GM23248 (cell line): ENCODE measurements at places on chromosomes 5 and 9. TPM values are rescaled to one million over a fixed set of nuclear protein-coding genes. Genes with fewer than 3 reads are reported as not detected.

DNA sequence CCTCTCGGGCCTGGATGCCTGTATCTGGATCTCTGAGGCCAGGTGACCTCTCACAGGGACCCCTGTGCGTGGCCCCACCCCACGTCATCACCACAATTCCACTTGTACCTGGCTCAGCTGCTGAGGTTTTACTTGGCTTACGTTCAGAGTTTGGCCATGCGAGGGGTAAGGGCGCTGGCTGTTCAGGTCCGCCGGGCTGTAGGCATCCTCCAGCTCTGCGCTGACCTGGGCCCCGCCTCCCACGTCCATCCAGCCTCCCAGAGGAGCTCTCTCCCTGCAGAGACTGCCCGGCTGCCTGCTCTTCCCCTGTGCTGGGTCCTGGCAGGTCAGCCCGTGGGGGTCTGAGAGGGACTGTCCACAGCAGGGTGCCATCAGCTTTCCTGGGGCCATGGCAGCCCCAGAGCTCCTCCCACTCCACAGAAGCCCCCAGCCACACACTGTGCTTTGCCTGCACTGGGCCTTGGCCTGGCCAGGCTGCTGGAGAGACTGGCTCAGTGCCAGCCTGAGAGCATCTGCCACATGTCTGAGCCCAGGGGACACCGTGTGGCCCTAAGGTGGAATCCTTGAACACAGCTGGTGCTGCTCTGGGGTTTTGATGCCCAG is 43.6 kb downstream of the SLC6A3 start:
- DNase-seq: no peak

DNA sequence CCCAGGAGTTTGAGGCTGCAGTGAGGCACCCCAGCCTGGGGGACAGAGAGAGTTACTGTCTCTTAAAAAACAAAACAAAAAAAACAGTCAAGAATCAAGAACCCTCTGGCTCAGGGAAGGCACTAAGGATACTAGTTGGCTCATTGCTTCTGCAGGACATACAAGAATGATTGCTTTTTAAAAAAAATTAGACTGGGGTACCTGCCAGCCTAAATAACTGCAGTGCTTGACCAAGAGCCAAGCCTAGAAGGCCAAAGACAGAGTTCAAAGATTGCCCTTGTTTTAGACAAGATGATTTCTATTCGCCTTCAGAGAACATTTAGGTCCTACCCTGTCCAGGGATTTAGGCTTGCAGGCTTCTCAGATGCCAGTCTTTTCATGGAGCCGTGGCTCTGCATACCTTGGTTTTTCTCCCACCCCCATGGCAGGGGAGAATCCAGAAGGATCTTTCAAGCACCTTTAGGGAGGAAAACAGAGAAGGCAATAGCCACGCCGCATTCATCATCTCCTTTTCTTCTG is 93.7 kb upstream of the IL6ST start:
- DNase-seq: peak; percentile 13

DNA sequence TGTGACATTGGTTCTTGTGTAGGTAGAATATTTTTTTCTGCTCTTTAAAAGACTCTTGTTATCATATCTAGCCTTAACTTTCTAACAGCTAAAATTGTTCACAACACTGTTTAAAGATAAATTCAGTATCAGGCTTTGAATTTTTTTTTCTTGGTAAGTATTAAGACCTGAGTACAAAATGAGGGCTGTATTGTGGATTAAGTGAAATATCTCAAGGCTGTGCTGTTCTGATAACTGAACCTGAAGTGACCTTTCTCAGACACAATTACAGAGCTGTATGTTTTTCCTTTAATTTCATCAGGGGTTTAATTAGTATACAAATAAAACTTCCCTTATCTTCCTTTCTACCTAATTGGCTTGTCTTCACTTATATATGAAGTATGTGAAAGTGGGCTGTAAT is 290.5 kb downstream of the CCDC171 start:
- no peak for DNase-seq

- peak; percentile 70 for DNase-seq
These were observed 3.2 kb downstream of the RAB24 start for GRCh38 chr5:177300236-177300880.

Gene NFIB
- 3.4 and 5.3 TPM in 2 replicates for total RNA-seq
